AG20443 (cell line): ENCODE measurements at places on chromosomes 3 and 15.
A peak's percentile ranks its signal among the peaks of the same experiment; 100 is the strongest.

DNA sequence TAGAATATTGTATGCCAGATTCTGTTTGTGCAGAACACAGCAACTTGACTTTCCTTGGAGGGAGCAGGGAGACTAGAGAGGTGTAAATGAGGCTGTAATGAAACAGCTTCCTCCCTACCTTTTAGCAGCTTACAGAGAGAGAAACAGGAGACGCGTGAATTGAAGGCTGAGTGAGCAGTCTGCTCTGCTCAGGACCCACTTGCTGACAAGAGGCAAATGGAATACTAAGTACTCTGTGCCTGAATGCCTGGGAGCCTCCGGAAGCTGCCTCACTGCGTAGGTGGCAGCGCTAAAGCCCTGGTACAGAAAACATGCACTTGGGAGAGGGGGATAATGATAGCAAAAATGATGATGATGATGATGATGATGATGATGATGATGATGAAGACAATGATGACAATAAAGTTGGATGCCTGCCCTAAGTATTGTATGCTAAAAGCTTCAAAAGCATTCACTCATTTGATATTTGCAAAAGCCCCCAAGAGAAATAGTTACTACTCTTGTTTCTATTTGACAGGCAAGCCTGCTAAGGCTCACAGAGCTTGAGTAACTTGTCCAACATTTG, 548.9 kb downstream of the NTRK3 start:
- no peak for DNase-seq

DNA sequence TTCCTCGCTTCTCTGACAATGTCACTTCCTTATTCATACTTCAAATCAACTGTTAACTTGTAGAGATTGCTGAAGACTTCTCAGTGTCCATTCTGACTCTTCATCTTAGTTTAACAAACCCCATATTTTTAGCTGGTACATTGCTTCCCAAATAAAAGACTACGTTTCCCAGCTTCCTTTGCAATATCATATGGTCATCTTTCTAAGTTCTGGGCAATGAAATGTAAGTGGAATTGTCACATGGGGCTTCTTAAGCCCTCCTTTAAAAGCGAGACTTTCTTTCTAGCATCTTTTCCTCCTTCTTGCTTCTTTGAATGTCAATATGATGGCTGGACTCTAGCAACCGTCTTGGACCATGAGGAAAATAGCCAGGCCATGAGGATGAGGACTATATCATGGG, 239.0 kb downstream of the ZNF621 start:
- DNase-seq, result no peak

DNA sequence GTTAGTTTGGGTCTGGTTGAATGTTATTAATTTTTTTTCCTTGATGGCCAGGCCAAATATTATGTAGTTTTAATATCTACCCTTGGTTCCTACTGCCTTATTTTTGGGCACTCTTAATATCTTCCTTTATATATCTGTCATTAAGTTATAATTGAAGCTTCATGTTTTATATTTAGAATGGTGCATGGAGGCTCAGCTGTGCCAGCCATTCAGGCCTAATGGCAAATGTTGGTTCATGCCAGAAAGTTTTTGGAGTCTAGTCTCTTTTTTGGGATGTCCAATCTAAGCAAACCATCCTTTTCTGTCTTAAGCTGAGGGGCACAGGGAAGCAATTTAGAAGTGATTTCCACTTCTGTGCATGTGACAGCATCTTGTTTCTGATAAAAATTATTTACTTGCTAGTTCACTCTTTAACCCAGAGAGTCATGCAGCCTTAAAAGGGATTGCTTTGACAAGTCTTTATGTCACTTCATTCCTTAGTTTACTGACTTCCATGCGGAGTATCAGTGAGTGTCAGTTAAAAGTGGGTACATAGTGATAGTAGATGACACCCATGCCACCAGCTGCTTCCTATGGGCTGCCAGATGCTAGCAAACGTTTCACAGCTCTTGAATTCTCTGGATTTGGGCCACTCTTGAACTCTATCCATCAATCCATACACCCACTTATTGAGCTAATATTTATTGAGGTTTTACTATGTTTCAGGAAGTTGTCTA, 33.0 kb downstream of the MITF start:
- no peak for DNase-seq

- peak; percentile 14 for DNase-seq
Observed at GRCh38 chr3:66572938-66573710, 72.3 kb upstream of the LRIG1 start.

DNA sequence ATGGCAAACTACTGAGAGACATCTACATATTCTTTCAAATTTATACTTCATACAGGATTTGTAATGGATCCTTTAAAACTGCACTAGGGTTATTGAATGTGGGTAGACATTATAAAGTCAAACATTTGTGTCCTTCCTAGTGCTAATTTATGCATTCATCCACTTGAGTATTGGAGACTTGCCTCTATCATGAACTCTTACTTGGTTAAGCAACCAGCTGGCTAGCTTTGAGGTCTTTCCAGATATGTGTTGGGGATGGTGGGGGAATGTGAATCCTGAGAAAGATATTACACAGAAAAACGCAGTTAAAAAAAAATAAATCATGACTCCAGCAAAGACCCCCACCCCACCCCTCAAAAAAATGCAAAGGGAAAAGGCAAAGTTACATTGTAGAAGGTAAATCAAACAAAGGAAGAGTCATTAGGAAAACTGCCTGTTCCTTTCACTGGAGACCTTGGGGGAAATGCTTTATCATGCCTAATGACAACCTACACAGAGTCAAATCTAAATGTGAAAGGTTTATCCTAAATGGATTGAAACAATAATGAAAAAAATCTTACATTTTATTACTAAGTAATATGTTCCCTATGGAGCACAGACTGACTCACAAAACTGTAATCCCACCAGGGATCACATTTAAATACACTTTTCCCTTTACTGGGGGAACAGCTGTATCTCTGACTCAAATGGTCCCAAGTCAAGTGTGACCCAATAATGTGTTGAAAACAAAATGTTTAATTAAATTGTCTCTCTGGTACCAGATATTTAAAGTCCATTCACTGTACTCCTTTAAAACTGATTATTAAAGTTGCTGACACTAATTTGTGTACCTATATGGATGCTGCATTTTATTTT, 522.3 kb downstream of the ROBO1 start:
- no peak for DNase-seq
